ENCODE measurements at places on chromosomes 3 and 15. TPM values are rescaled to one million over a fixed set of nuclear protein-coding genes. Genes with fewer than 3 reads are reported as not detected.

DNA sequence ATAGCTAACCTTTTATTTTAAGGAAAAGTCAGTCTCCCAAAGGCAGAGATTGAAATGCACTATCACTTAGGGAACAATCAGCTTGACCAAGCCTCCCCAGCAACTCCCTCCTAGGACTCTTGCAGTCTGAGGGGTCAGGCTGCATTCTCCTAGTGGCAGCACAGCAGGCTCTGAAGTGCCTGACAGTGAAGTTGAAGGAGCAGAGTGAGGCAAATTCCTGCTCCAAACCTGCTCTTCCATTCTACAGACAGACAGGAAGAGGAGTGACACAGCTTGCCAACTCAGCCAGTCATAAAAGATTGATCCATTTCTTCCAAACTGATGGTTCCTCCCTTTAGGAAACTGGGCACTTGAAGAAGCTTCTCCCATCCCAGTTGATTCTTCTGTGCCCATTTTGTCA, 43.9 kb upstream of the SMAD3 start:
- no peak for DNase-seq

DNA sequence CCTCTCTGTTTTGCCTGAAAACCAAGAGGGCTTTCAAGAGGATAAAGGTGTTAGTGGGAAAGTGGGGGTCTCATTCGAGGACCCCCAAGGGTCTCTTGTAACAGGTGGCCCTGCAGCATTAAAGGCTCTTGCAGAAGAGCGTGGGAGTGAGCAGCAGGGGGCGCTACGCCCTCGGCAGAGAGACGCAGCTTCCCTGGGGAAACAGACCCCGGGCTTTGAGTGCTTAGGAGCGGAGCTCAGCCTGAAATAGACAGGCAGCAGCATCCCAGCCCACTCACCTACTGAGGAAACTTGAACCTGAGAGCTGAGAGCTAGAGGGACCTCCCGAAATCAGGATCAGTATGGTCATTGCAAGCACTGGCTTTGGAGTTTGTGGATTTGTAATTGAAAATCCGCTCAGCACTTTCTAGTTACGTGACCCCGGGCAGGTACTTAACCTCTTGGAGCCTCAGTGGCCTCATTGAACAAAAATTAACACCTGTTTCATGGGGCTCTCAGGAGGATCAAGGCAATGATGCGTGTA, 25.7 kb downstream of the RPLP1 start:
- DNase-seq = peak; percentile 69

GRCh38 chr3:183613366-183614285, 21.8 kb upstream of the KLHL24 start:
- no peak for DNase-seq

DNA sequence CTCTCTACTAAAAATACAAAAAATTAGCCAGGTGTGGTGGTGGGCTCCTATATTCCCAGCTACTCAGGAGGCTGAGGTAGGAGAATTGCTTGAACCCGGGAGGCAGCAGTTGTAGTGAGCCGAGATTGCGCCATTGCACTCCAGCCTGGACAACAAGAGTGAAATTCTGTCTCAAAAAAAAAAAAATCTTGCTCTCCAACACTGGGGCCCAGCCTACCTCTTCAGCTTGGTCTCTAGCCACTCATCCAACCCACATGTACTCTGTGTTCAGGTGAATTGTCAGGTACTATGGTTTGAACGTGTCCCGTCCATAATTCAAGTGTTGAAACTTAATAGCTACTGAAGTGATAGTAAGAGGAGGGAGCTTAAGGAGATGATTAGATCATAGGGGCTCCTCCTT, 22.4 kb upstream of the RAB7A start:
- peak; percentile 60 for DNase-seq

The OSTN gene
- total RNA-seq = not detected

DNA sequence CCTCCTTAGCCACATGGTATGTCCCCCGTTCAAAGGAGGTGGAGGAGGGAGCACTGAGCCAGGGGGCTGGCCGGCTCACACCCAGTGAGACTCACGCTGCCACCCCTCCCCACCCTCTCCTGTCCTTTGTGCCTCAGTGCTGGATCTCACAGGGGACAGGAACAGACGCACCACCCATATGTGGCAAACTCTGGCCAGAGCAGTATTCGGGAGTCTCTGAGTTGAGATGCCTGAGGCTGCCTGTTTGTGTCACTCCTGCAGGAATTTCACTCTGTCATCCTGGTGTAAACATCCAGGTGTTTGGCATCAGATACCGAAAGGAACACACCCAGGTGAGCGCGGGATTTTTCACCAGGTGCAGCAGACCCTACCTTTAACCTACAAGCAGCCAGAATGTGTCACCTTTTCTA, 25.7 kb downstream of the RGMA start:
- no peak for DNase-seq

The RTP4 gene
- 10.9 TPM for total RNA-seq

DNA sequence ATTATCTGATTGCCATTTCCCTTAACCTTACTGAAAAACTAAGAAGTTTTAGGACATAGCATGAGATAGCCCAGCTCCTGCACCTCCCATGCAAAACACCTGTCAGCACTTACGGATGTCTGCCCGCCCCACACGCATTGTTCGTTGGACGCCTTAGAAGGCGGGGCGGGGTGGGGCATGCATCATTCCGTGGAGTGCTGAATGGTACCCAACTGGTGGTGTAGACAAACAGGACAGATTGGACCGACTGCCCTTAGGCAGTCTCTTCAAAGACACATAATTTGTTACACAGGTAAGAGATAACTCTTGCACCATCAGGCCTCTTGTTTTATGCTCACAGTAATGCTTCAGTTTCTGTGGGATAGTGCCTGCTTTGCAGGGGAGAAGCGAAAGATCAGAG, 93.8 kb downstream of the SMAD6 start:
- no peak for DNase-seq

The NEO1 gene
- total RNA-seq = 37.8 TPM

All from lower lobe of right lung (tissue), 2 donors.